Skin of body (tissue), 3 donors: ENCODE measurements at places on chromosomes 1 and 21. TPM values are rescaled to one million over a fixed set of nuclear protein-coding genes. Genes with fewer than 3 reads are reported as not detected.
A peak's percentile ranks its signal among the peaks of the same experiment; 100 is the strongest.

DNA sequence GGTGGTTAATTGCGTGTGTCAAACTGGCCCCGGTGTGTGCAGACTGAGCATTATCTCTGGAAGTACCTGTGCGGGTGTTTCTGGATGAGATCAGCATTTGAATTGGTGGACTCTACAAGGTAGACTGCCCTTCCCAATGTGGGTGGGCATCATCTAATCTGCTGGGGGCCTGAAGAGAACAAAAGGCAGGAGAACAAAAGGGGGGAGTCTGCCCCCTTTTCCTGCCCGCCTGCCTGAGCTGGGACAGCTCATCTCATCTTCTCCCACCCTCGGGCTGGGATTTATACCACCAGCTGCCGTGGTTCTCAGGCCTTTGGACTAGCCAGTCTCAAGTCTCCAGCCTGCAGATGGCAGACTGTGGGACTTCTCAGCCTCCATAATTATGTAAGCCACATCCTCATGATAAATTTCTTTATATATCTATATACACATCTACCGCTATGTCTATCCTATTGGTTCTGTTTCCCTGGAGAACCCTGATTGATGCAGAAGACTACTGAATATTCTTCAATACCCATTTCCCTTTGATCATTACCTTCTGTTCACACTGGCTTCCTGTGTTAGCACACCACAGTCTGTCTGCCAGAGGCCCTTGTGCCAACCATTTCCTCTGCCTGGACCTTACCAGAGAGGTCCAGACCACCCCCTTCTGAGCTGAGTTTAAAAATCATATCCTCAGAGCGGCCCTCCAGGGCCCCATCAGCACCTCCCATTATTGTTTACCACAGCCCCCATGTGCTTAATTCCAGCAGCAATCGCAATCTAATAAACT lies 25.2 kb downstream of the RCAN1 start:
- no peak for DNase-seq

GRCh38 chr1:30092051-30092858 lies 631.1 kb downstream of the MATN1 start:
- DNase-seq: no peak

The DIO1 gene
- not detected for total RNA-seq

DNA sequence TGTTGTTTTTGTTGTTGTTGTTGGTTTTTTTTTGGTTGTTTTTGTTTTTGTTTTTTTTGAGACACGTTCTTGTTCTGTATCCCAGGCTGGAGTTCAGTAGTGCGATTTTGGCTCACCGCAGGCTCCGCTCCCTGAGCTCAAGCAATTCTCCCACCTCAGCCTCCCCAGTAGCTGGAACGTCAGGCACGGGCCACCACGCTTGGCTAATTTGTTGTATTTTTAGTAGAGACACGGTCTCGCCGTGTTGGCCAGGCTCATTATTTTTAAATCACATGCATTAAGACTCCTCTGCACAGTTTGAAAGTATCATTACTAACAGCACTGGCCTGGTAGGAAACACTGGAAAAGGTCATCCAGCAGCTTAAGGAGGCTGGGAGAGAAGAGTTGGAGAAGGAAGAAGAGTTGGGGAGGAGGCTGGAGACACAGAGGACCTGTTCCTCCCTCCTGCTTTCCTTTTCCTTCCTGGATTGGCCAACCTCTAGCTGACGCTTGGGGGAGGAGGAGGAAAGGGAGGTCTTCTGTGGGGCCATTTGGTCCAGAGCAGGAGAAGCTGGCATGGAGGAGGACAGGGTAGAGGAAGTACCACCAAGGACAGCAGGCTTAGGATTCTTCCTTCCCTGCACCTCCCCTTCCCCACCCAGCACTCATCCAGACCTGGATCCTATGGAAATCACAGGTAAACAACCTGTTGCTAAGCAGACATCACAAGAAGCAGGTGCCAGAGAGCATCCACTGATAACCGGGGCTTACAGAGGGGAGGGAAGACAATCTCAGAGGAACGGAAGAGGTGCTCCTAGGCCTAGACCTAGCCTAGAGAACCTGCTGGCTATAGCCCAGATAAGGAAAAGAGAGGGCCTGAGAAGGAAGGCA lies 71.9 kb upstream of the GOLT1A start:
- no peak for DNase-seq

DNA sequence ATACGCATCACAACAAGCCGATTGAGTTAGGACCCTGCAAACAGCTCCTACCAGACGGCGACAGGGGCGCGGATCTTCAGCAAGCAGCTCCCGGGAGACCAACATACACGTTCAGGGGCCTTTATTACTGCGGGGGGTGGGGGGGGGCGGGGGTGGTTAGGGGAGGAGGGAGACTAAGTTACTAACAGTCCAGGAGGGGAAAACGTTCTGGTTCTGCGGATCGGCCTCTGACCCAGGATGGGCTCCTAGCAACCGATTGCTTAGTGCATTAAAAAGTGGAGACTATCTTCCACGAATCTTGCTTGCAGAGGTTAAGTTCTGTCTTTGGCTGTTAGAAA lies 162.0 kb downstream of the RUNX1 start:
- DNase-seq: no peak

DNA sequence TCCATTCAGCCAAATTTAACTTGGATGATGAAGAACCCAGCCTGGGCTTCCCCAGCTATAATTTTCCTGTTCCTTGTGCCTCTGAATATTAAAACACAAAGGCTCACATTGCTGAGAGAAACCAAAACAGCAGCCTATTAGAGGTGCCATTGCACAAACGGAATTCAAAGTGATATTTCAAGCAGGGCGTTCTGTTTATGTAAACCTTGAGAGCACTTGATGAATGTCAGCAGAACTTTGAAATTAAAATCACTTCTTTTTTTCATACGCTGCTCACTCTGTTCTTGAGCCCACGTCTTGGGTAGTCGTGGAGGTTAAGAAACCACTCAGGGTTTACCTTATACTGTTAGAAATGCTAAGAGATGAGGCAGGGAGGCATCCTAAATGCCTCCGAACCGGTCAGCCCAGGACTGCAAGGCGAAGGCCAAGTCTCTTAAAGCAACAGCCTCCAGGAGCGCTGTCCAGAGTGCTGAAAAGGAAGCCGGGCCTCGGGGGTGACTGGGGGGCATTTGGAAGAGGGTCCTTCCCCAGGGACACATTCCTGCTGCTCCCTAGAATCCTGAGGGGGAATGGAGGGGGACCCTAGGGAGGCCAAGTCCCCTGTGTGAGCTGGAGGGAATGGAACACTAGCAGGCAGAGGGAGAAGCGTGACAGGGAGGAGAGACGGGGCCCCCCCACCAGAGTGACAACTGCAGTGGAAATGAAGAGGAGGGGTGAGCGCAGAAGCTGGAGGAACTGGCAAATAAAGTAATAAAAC lies 154.8 kb upstream of the VAMP3 start:
- no peak for DNase-seq

GRCh38 chr1:3774946-3775489 lies 2.5 kb downstream of the SMIM1 start:
- no peak for DNase-seq

The SLC9C2 gene
- total RNA-seq: not detected

The OR2T35 gene
- total RNA-seq: not detected

DNA sequence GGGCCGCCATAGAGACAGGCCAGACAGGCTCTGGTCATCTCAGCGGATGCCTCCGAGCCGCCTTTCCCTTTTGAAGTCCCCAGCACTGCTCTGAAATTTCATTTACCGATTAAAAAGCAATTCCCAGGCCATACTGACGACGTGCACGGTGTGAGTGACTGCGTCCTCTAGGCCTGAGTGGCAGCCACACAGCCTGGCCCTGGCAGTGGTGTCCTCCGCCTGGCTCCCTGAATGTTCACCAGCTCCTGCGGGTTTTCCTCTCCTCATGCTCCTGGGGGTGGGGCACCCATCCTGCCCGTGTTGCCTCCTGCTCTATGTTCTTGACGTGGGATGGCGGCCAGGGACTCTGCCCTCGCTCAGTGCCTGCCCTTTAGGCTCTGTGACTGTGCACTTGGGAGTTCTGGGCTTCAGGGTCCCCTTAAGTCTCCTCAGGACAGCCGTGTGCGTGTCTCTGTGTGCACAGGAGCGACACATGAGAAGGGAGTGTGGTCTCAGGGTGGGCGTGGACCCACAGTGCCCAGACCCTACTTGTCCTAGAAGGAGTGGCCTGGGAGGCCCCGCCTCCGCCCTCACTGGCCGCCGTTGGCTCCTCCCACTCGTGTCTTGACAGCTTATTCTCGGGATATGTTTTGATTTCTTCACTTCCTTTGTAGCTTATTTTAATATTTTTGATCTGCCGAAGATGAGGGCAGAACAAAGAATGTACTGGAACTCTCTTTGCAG lies 3.6 kb downstream of the SKI start:
- DNase-seq: peak; percentile 40

- DNase-seq: no peak
These were observed 3.1 kb downstream of the IBA57 start for GRCh38 chr1:228168563-228169270.

The CNIH3 gene
- 3.2 TPM for total RNA-seq

DNA sequence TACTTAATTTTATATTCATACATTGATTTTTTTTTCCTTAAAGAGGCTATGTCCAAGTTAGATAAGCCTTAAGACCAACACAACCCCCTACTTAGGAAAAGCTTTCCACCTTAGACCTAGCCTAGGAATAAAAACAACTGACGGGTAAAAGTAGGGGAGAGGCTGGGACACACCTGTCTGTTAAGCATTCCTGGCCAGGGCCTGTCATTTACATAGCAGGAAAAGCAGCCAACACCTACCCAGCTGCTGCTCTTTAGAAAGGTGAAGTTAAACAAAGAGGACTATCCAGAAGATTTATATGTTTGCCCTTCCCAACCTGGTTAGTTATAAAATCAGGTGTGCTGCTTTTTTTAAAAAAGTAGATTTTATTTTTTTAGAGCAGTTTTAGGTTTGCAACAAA lies 29.1 kb upstream of the SAMD13 start:
- no peak for DNase-seq

The ADAMTSL4 gene
- 22.1 TPM for total RNA-seq

GRCh38 chr1:38919130-38919529 lies 22.5 kb downstream of the RHBDL2 start:
- DNase-seq: no peak

GRCh38 chr1:184032930-184033418 lies 4.6 kb downstream of the COLGALT2 start:
- no peak for DNase-seq

DNA sequence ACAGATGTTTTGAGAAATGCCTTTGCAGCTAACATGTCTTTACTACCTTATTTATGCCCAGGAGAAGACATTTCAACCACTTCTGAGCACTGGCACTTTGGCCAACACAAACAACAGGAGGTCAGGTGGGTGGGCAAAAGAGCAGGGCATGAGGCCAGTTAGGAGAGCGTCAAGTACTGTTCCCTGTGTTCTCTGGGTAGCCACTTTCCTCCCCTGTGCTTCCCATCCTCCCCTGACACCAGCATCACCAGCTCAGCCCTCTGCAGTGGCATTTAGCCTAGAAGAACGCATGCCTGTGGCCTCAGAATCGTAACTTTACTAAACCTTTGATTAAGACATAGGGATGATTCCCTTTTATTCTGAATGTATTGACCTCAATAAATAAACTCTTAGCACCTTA lies 18.3 kb downstream of the BTG2 start:
- DNase-seq: no peak

- no peak for DNase-seq
These were observed 428 bp upstream of the ZNF678 start for GRCh38 chr1:227562933-227563323.

DNA sequence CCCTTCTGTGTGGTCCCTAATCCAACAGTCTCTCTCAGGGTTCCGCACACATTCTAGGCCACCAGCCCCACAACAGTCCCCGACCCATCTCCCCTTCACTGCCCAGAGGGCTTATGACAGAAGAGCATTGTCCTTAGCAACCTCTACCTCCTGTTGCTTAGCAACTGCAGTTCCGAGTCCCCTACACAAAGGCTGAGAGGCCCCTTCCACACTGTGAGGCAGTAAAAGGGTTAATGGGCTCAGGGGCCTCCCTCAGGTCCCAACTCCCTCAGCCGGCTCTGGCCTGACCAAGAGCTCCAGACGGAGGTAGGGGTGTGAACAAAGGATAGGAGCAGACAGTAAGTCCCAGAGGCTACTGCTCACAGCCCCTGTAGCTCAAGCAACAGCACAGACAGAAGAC lies 4.3 kb downstream of the IGSF9 start:
- DNase-seq: no peak
